CD8-positive, alpha-beta memory T cell (primary cell): ENCODE measurements at places on chromosomes 1 and 21. TPM values are rescaled to one million over a fixed set of nuclear protein-coding genes. Genes with fewer than 3 reads are reported as not detected.

The NFASC gene
- not detected for polyA plus RNA-seq

The PTPN14 gene
- 0.70 TPM for polyA plus RNA-seq

The TSPEAR gene
- 0.05 TPM for polyA plus RNA-seq

The ZBTB18 gene
- polyA plus RNA-seq = 1.5 TPM

The MRAP gene
- polyA plus RNA-seq = not detected

The LMX1A gene
- polyA plus RNA-seq = not detected

The TNNI3K gene
- polyA plus RNA-seq = 0.38 TPM

The KCNA3 gene
- polyA plus RNA-seq = 94.0 TPM

The NR1I3 gene
- polyA plus RNA-seq = not detected

The TSPAN1 gene
- polyA plus RNA-seq = not detected

The KRTAP19-1 gene
- not detected for polyA plus RNA-seq

The CRTC2 gene
- polyA plus RNA-seq = 38.9 TPM

The IFNAR2 gene
- 85.3 TPM for polyA plus RNA-seq

The EPHA10 gene
- not detected for polyA plus RNA-seq

The S100A7 gene
- polyA plus RNA-seq = not detected

The CFHR2 gene
- polyA plus RNA-seq = not detected

The LEFTY2 gene
- not detected for polyA plus RNA-seq

The FNDC5 gene
- 0.77 TPM for polyA plus RNA-seq

The CLEC20A gene
- polyA plus RNA-seq = not detected

The GBP5 gene
- polyA plus RNA-seq = 180 TPM

The GSTM4 gene
- 4.4 TPM for polyA plus RNA-seq

The LAD1 gene
- polyA plus RNA-seq = not detected

The TMPRSS15 gene
- polyA plus RNA-seq = not detected

The GPA33 gene
- 19.7 TPM for polyA plus RNA-seq

The GPATCH3 gene
- 15.2 TPM for polyA plus RNA-seq

The KRTAP7-1 gene
- not detected for polyA plus RNA-seq

The DPYD gene
- polyA plus RNA-seq = 43.9 TPM

The DHRS3 gene
- 31.9 TPM for polyA plus RNA-seq

The SDC3 gene
- polyA plus RNA-seq = not detected

The REN gene
- not detected for polyA plus RNA-seq

The SOD1 gene
- polyA plus RNA-seq = 542 TPM

The HTR6 gene
- polyA plus RNA-seq = not detected

The KCNE2 gene
- not detected for polyA plus RNA-seq

The LPAR3 gene
- 1.5 TPM for polyA plus RNA-seq

The FCRL5 gene
- not detected for polyA plus RNA-seq

The SPRR4 gene
- not detected for polyA plus RNA-seq

The SERINC2 gene
- not detected for polyA plus RNA-seq

The TAS1R1 gene
- not detected for polyA plus RNA-seq

The DLGAP3 gene
- not detected for polyA plus RNA-seq

The LCE2B gene
- polyA plus RNA-seq = not detected

The ITLN2 gene
- polyA plus RNA-seq = not detected

The CCDC190 gene
- polyA plus RNA-seq = not detected

The IQGAP3 gene
- not detected for polyA plus RNA-seq

The CLCA4 gene
- not detected for polyA plus RNA-seq

The TCP10L gene
- 0.43 TPM for polyA plus RNA-seq

The SMCP gene
- not detected for polyA plus RNA-seq

The GBP7 gene
- not detected for polyA plus RNA-seq

The NBPF4 gene
- not detected for polyA plus RNA-seq

The APOBEC4 gene
- polyA plus RNA-seq = not detected

The ZNF644 gene
- 50.7 TPM for polyA plus RNA-seq

The PRRC2C gene
- polyA plus RNA-seq = 106 TPM

The PSRC1 gene
- polyA plus RNA-seq = 0.59 TPM

The TPTE gene
- polyA plus RNA-seq = not detected

The HP1BP3 gene
- 221 TPM for polyA plus RNA-seq

The LIX1L gene
- polyA plus RNA-seq = 33.5 TPM

The TOMM40L gene
- polyA plus RNA-seq = 6.9 TPM

The RYR2 gene
- 0.06 TPM for polyA plus RNA-seq

The DMBX1 gene
- polyA plus RNA-seq = not detected
